ENCODE measurements at places on chromosomes 16 and 17.

- no peak for DNase-seq
Measured at GRCh38 chr17:8905331-8905730, 37.9 kb upstream of the PIK3R6 start.

- no peak for DNase-seq
Measured at GRCh38 chr16:54244061-54244886, 42.3 kb downstream of the IRX3 start.

DNA sequence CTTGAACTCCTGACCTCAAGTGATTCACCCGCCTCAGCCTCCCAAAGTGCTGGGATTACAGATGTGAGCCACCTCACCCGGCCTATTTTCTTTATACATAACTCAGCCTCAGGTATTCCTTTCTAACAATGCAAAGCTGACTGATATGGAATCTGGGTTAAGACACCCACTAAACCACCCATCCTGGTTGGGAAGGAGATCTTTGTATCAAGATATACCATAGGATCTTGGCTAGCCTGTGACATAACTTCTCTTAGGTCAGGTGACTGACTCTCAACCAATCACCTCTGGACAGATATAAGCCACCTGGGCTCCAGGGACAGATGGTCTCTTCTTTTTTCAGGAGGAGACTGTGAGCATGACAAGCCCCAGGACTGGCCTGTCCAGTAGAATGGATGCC is 51.2 kb upstream of the NKD1 start:
- no peak for DNase-seq

GRCh38 chr17:81865733-81866439 is 5.3 kb downstream of the ARHGDIA start:
- DNase-seq, result no peak

- no peak for DNase-seq
Measured at GRCh38 chr16:47469227-47469626, 8.1 kb downstream of the PHKB start.

DNA sequence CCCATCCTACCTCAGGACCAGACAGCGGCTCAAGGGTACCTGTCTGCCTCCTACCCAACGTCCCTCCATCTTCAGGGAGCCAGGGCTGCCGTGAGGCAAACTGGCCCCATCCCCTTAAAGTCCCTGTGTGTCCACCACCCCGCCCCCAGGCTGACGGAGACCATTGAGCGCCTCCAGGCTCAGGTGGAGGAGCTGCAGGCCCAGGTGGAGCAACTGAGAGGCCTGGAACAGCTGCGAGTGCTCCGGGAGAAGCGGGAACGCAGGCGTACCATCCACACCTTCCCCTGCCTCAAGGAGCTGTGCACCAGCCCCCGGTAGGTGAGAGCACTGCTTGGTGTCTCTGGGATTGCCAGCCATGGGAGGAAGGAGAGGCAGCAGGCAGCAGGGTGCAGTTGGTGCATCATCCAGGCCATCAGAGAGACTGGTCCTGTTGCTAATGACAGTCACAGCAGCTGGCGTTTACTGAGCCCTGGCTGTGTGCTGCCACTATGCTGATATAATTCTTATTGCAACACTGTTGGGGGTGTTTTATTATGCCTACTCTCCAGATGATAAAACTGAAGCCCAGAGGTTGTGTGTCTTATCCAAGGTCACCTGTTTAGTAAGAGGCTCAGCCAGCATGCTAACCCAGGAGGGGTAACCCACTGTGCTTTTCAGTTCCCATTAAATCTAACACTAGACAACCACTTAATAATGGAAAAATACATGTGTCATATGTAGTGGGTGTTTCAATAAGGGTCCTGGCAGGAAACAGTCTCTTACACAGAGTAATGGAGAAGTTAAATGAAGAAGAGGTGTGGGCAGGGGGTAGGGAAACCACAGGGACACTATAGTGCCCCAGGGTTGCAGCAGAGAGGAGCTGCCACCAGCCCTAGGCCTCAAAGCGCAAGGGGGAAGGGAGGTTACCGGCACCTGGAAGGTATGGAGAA is 10.3 kb upstream of the MRPL58 start:
- no peak for DNase-seq

DNA sequence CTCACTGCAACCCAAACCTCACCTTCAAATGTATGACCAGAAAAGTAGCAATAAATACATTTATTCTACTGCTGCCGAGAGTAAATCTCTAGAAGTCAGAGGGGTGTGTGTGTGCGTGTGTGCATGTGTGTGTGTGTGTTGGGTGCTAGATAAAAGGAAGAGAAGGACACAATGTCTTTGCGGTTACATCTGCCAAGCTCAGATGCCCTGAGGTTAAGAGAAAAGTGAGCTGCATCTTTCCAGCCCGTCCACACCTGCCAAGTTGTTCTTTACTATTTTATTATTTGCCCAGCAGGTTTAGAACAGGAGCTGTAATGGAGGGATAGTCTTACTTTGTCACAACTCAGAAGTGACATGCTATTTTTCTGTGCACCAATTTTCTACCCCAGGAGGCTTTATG is 54.5 kb upstream of the ANKFN1 start:
- no peak for DNase-seq

DNA sequence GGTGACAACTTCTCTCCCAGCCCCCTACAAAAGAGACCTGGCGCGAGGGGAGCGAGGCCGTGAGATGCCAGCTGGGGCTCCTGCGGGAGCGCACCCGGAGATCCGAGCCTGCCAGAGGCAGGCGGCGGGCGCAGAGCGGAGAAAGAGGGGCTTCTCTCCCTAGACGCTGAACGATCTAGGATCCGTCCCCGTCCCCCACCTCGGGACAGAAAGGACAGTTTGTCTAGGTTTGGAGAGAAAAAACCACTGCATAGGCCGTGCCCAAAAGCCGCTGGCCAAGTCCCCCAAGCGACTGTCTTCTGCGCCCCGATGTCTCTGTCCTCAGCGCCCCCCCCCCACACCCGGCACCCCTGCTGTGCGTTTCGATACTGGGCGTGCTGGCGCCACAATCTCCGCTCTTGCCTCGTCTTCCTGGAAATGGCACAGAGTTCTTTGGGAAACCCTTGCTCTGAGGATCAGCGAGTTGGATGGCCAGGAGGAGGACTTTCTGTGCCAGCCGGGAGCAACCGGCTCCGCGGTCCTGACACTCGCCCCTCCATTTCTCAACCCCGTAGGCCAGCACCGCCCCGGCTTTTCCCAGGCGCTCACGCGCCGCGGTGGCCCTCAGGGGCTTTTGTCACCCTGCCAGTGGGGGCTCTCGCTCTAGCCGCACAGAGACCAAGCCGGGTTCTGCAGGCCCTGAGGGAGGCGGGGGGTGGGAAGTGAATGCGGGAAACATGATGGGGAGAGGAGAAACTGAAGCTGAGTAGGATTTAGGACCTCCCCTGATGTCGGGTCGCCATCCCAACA is 1.0 kb downstream of the SSTR2 start:
- no peak for DNase-seq

DNA sequence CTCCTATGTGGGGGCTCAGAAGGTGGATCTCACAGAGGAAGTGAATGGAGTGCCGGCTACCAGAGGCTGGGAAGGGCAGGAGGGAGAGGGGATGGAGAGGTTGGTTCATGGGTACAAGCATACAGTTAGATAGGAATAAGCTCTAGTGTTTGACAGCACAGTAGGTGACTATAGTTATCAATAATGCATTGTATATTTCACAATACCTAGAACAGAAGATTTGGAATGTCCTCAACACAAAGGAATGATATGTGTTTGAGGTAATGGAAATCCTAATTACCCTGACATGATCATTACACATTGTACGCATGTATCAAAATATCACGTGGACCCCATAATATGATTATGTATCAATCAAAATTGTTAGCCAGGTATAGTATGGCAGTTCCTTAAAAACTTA is 38.9 kb upstream of the MED9 start:
- no peak for DNase-seq

DNA sequence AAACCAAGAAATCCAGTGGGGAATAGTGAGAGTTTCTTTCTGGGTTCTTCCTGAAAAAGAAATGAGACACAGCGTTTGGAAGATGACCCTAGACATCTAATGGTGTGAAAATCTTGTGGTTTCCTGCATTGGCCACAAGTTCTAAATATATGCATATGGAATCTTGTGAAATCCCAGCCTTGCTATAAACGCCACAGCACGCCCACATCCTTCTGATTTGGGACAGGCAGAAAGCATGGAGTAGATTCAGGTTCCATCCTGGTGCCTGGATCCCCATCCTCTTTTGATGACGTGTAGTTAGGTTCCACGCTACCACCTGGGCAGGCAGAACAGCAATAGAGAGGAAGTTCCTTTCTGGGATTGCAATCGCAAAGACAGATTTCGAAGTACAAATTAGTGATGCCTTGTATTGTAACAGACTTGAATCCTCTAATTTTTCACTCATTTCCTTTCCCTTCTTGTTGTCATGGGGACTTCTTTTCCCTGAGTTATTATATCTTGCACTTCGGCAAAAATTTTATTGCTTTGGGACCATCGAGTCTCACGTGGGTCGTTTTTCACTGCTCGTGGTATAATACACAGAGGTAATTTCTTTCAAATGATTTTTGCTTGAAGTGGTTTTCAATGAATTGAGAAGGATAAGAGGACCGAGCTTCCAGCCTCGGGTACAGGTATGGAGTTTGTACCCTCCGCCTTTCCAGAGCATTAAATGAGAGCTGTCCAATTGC is 37.6 kb downstream of the HS3ST4 start:
- DNase-seq, result no peak

GRCh38 chr16:27924411-27925118 is 138.9 kb downstream of the GSG1L start:
- DNase-seq, result no peak

DNA sequence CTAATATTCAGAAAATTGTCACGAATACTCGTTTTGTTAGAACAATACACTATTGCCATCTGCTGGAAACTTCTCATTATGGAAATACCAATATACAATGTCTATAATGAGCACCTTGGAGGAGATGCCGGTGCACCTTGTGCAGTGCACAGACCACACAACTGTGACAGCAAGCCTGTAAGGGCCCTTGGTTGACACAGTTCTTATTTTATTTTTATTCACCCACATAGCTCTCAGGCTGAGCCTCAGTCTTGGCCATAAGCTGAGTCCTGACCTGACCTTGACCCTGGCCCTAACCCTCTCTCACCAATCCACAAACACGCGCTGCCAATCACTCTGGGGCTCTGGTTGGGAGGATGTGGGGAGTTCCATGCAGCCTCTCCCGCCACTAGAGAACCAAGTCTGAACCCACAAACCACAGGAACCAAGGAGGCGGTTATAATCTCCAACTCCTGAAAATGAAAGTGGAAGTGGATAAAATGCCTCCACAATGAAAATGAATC is 7.6 kb downstream of the AIPL1 start:
- DNase-seq, result no peak

DNA sequence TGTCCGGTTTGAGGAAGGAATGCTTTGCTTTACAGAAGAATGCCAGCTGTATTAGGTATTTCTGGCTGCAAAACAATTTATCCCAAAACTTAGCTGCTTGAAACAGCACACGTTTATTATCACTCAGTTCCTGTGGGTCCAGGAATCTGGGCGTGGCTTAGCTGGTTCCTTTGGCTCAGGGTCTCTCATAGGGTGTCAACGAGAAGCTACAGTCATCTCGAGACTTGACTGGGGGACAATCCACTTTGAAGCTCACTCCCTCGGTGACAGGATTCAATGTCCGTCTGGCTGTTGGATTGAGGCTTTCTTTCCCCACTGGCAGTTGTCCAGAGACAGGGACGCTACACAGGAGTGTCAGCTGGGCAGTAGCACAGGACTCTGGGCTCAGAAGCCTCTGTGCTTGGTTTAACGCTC is 9.6 kb upstream of the RHBDF2 start:
- DNase-seq, result no peak

- DNase-seq, result no peak
Measured at GRCh38 chr16:62966626-62967025, 930.4 kb upstream of the CDH8 start.

- DNase-seq, result no peak
Measured at GRCh38 chr16:56841659-56842058, 23.3 kb upstream of the SLC12A3 start.

- DNase-seq, result no peak
Measured at GRCh38 chr17:76246080-76247066, 6.1 kb upstream of the RNF157 start.

DNA sequence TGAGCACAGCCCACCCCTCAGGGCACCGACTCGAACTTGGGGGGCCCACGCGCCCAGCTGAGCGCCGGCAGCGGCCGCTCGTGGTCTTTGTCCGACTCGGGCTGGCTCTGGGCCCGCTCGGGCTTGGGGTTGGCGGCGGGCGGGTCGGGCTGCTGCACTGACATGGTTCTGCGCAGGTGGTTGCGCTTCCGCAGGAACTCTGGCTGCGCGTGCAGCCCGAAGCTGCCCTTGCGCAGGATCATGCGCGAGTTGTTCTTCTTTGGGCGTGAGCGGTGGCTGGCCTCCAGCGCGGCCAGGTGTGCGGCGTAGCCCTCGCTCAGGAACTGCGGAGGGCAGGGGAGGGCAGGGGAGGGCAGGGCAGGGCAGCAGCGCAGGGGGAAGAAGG is 11.1 kb downstream of the PIMREG start:
- no peak for DNase-seq

- DNase-seq, result no peak
Measured at GRCh38 chr17:47225911-47226688, 17.0 kb downstream of the MYL4 start.

- no peak for DNase-seq
Measured at GRCh38 chr17:31484821-31485220, 93.3 kb downstream of the RAB11FIP4 start.

- DNase-seq, result no peak
Measured at GRCh38 chr17:78125976-78126894, 2.3 kb downstream of the TMC6 start.

GRCh38 chr17:37729905-37730304 is 15.0 kb downstream of the HNF1B start:
- DNase-seq, result no peak

DNA sequence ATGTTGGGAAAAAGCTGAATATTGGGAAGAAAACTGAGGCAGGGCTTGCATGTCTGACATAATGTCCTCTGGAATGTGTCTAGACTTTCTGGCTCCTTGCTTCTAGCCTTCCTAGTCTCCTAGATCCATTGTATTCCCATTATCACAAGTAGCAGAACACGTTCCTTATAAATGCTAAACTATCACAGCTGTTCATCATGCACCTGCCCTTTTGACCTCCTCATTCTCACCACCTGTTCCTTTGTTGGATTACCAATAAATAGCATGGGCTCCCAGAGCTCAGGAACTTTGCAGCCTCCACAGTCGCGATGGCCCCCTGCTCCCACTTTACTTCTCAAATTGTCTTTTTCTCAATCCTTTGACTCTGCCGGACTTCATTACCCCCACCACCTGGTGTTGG is 49.7 kb downstream of the ACSM1 start:
- DNase-seq, result no peak

GRCh38 chr16:12906765-12907516 is 5.5 kb downstream of the SHISA9 start:
- DNase-seq, result no peak

GRCh38 chr17:42819939-42820535 is 4.0 kb downstream of the BECN1 start:
- peak; percentile 76 for DNase-seq

Data from hematopoietic multipotent progenitor cell treated with erythropoietin and hydrocortisone succinate and interleukin-3 and kit ligand, for 15 days (in vitro differentiated cells).